ENCODE measurements at places on chromosomes 6 and 20.

DNA sequence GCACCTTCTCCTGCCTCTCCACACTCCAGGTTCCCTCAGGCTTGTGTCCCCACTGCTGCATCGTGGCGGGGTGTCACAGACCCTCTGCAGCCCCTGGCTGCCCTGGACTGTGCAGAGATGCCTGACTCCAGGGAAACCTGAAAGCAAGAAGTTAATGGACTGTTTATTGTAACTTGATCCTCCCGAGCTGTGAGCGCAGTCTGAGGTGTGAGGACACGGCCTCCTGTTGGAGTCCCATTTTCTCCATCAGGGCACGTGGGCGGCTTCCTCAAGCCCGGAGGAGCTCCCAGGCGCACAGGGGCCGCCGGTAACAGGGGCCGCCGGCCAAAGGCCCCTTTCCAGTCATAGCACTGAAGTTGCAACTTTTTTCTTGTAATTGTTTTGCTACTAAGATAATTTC is 16.9 kb downstream of the RBM38 start:
- DNase-seq = no peak

DNA sequence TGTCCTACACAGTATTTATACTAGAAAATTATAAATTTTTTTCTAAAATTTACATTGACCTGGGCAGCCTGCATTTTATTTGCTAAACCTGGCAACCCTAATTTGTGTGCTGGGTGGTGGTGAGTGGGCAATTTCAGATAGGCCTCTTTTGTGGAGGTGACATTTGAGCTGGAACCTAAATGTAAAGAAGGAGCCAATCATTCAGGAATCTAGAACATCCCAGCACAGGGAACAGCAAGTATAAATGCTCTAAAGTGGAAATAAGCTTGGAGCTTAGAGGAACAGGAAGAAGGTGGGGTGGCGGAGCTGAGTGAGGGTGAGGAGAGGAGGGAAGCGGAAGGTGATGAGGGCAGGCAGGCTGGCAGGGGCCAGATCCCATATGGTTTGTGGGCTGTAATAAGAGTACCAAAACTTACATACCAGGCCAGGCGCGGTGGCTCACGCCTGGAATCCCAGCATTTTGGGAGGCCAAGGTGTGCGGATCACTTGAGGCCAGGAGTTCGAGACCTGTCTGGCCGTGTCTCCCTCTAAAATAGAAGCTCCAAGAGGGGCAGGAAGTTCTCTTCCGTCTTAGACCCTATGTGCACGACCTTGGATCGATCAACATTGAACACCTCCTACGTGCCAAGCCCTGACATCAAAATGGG is 549 bp upstream of the CSE1L start:
- DNase-seq = no peak

- DNase-seq = no peak
Measured at GRCh38 chr6:130577178-130577919, 211.5 kb downstream of the TMEM200A start.

DNA sequence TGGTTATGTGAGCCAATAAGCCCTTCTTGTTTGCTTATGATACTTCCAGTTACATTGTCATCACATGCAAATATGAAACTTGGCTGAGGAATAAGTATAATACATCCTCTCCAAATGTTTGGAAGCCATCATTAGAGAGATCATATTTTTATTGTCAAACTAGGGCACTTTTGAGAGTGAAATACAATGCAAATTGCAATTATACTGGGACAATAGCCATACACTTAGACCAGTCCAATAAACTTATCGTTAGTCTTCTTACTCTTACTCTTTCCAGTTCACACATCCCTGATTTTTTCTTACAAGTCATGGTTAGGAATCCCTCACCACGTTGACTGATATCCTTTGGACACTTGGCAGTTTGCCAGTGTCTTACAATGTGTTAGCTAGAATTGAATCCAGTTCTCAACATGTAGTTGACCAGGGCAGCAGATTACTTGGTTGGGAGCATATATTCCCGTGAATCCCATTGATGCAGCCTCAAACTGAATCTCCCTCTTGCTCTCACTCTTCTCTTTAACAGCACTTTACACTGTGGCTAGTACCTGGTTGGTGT is 519.7 kb upstream of the ID4 start:
- no peak for DNase-seq

DNA sequence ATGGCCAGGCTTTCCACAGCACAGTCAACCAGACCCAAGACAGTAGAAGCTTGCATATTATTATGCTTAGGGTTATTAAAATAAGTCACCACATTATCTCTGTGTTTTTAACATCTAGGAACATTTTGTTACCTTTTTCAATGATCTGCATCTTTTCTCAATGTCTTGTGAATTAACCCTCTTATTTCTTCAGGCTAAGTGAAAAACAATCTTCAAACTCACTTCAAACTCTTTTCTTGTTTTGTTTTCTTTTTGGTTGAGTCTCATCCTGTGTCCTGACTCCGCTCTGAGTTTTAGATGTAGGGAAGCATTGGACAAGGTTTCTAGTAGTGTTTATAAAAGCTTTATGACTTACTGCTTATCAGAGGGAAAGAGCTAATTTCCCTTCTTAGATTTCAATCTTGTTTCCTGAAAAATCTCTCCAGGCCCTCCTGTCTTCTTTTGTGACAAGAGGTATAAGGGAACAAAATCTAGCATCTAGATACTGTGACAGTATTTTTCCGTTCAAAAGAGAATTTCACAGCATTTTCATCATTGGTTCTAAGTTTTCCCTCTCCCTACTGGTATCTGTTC is 26.2 kb downstream of the NOX3 start:
- DNase-seq = no peak

- no peak for DNase-seq
Measured at GRCh38 chr20:33279261-33279910, 3.6 kb upstream of the BPIFB1 start.

- no peak for DNase-seq
Measured at GRCh38 chr6:10520468-10520867, 683 bp upstream of the GCNT2 start.

GRCh38 chr6:114364301-114364700 is 21.5 kb upstream of the HS3ST5 start:
- no peak for DNase-seq

- DNase-seq = no peak
Measured at GRCh38 chr6:106272287-106272686, 53.3 kb downstream of the ATG5 start.

GRCh38 chr6:11317885-11318771 is 85.7 kb upstream of the NEDD9 start:
- DNase-seq = peak; percentile 87

DNA sequence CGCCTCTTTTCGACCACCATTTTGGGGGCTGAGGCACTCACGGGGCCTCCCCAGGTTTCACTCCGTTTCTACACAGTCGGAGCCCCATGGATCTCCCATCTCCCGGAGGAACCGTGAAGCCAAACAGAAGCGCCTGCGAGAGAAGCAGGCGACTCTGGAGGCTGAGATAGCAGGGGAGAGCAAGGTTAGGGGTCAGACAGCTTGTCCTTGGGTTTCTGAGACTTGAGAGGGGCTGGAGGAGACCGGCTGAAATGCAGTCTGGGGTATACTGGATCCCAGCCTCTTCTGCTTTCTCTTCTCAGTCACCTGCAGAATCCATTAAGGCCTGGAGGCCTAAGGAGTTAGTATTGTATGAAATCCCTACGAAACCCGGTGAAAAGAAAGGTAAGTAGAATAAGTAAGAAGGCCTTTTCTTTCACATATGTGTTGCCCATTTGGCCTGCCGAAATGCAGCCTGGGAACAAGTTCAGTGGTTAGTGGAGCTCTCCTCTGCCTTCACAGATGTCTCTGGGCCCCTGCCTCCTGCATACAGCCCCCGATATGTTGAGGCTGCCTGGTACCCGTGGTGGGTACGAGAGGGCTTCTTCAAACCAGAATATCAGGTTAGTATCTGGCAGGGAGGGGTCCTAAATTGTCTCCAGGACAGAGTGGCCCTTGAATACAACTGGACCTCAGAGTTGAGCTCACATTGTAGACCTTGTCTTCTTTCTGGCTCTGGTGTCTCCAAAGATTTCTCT is 984 bp downstream of the VARS2 start:
- no peak for DNase-seq

DNA sequence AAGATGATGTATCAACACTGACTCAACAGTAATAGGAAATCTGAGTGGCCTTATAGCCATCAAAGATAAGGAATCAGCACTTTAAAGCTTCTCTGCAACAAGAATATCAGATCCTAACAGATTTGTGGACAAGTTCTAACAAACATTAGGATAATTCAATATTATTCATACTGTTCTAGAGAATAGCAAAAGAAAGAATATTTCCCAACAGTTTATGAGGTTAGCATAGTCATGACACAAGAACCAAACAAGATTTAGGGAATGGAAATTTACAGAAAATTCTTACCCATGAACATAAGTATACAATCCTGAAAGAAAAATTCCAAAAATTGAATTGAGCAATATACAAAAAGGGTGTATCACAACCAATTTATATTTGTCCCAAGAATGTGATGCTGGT is 64.3 kb upstream of the BTBD3 start:
- DNase-seq = no peak

- no peak for DNase-seq
Measured at GRCh38 chr6:168314021-168314420, 5.6 kb downstream of the DACT2 start.

DNA sequence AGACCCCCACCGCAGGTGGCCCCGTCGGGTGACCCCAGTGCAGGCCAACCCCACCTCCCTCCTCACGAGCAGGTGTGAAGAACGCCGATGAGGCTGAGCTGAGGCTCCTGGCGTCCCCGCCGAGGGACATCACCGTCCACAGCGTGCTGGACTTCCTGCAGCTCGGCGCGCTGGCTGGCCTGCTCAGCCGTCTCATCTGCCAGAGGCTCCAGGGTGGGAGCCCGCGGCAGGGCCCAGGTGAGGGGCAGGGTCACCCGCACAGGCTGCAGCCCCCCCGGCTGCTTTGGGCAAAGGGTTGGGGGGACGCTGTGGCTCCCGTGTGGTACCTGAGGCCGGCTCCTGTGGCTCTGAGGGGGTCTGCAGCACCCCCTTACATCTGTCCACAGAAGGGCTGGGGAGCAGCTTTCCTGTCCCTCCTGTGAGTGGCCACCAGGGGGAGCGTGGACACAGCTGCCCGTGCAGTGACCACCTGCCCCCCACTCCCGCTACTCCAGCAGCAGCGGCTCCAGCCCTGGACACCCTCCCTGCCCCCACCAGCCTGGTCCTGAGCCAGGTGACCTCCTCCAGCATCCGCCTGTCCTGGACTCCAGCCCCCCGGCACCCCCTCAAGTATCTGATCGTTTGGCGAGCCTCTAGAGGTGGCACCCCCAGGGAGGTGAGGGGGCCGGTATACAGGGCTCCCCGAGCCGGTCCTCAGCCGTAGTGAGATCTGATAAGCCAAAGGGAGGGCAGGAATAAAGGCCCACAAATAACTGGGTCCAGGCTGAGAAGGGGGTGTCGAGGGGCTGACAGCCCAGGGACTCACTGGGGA is 16.5 kb downstream of the COL20A1 start:
- no peak for DNase-seq

- DNase-seq = no peak
Measured at GRCh38 chr6:163284151-163284550, 130.4 kb upstream of the QKI start.

GRCh38 chr6:46468403-46469010 is 22.7 kb downstream of the RCAN2 start:
- DNase-seq = no peak

DNA sequence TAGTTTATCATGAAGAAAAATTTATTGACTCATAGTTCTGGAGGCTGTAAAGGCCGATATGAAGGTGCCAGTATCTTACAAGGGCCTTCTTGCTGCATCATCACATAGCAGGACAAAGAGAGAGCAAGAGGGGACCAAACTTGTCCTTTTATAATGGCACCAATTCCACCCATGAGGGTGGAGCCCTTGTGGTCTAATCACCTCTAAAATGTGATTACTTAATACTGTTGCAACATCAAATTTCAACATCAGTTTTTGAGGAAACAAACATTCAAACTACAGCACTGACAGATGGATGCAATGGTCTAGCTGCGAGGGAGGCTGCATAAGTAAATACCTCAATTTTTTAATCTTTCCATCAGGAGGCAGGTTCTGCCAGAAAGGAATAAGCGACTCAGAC is 76.7 kb upstream of the LAMA2 start:
- DNase-seq = peak; percentile 20

DNA sequence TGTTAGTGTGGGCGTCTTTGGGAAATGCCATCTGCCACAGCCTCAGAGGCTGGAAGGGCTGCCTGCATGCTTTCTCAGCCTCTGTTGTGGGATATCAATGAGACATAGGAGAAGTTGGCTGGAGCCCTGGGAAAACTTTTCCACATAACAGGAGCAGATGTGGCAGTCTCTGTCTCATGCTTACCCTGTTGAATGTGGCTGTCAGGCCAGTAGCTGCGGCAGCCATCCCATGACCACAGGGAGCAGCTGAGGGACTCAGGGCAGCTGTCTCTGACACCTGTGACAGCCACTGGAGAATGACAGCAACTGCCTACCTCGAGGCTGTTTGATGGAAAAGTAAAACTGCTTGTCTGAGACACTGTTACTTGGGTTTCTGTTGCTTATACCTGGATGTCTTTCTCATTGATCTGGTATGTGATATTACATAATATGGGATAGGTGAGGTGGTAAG is 64.4 kb downstream of the TULP4 start:
- DNase-seq = no peak

- no peak for DNase-seq
Measured at GRCh38 chr20:20734475-20734948, 22.1 kb upstream of the RALGAPA2 start.

DNA sequence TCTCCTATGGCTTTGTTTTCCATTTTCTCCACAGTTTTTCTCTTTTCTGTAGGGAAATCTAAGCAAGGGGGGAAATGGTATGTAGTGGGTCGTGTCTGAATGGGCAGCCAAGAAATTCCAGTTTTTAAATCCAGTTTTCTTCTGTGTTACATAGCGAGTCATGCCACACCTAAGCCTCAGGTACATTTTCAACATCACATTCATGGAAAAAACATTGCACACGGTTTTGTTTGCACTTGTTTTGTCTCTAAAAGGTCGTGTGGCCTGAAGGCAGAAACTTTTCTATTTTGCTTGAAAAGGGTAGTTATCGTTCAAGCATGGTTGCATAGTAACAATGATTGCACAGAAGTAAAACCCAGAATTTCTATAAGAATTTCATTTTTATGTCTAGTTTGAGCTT is 70.5 kb downstream of the MOXD1 start:
- no peak for DNase-seq

DNA sequence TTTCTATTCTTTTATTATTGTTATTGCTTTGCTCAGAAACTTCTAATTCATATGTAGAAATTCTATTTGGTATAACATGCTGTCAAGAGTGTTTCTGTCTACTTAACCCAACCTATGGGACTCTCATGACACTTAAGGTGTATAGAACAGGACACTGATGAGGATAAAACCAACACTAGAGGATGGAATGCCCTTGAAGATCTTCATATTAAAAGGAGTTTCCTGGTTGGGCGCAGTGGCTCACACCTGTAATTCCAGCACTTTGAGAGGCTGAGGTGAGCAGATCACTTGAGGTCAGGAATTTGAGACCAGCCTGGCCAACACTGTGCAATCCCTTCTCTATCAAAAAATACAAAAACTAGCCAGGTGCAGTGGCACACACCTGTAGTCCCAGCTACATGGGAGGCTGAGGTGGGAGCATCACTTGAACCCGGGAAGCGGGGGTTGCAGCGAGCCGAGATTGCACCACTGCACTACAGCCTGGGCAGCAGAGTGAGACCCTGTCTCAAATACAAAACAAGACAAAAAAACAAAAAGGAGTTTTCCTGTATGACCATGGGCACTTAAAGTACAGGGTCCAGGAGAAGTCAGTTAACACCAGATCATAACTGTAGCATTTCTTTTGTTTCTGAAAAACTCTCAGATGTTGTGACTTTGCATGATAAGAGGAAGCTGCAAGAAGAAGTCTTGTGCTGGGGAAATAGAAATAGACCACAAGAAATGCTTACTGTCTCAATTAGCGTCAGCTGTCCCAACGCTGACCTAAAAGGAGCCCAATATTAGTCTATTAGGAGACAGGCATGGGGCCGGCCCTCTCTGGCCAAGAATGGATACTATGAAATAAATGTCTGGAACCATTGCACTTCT is 38.9 kb upstream of the CD2AP start:
- no peak for DNase-seq
